ENCODE measurements at places on chromosomes 7 and 10.
A peak's percentile ranks its signal among the peaks of the same experiment; 100 is the strongest.

GRCh38 chr10:79093658-79094411 lies 25.1 kb downstream of the ZMIZ1 start:
- DNase-seq, result no peak

GRCh38 chr7:36110584-36110983 lies 42.5 kb upstream of the EEPD1 start:
- DNase-seq, result no peak

- DNase-seq, result no peak
Measured at GRCh38 chr7:75715864-75716263, 22.9 kb downstream of the HIP1 start.

DNA sequence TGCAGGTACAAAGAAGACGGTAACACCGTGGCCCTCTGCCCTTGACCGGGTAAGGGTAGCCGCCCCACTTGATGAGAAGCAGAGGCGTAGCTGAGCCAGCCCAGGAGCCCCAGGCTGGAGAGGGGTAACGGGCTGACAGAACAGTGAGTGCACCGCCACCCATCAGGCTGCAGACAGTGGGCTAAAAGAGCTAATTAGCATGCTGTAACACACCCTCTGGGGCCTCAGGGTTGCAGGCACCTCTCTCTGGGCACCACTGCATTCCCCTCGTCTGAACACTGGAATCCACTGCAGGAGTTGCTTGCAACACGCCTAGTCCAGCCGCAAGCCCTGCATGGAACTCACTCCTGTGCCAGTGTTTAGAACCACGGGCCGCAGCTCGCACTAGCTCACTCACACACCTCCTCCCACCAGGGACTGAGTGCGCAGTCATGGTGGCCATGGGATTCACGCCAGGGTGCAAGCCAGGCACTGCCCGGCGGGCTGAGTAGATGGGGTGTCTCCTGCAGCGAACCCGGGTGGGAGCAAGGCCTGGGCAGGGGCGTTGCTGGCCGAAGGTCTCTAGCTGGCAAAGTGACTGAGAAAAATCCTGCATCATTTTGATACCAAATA lies 36.1 kb downstream of the AGMO start:
- DNase-seq, result no peak

GRCh38 chr7:133602291-133602690 lies 349.4 kb downstream of the EXOC4 start:
- peak; percentile 30 for DNase-seq

DNA sequence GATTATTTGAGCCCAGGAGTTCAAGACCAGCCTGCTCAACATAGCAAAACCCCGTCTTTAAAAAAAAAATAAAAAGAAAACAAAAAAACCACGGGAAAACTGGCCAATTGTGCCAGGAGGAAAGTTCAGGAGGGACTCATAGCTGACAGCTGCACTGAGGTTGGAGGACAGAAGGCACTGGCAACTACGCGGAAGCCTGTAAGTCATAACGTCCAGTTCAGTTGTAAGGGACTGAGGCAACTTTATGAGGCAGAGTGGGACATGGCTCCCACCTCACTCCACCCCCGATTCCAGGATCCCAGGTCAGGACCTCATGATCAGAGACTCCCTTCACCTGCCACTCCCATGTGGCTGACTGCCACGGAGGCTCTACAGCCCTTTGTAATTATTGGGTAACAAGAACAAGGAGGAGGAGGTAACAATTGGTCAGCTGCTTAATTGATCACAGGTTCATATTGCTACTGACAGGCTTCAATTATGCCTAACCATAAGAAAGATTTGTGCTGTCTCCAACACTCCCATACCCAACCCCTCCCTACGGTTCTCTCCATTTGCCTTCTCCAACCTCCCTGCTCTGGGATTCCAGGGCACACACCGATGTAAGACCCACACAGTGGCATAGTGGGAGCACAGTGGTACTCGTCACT lies 1.9 kb upstream of the CCL24 start:
- DNase-seq, result no peak

- DNase-seq, result no peak
Measured at GRCh38 chr10:31197886-31198285, 121.1 kb upstream of the ZEB1 start.

- no peak for DNase-seq
Measured at GRCh38 chr7:74164985-74165456, 9.1 kb upstream of the EIF4H start.

- DNase-seq, result no peak
Measured at GRCh38 chr10:52644373-52645186, 128.0 kb downstream of the MBL2 start.

DNA sequence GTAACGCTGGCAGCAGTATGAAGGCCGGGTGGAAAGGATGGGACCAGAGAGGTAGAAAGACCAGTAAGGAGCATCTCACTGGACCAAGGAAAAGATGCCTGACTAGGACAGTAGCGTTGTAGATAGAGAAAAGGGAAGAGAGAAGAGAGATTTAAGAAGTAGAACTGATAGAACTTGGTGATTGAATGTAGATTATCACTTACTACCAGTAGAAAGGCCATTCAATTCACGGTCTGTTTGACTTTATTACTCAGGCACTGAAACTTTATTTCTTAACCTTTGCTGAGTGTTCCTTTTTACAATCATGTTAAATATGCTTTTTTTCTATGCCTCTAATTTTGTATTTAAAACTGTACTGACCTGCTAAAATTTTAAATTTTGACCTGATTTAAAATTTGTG lies 12.2 kb downstream of the MCU start:
- no peak for DNase-seq

DNA sequence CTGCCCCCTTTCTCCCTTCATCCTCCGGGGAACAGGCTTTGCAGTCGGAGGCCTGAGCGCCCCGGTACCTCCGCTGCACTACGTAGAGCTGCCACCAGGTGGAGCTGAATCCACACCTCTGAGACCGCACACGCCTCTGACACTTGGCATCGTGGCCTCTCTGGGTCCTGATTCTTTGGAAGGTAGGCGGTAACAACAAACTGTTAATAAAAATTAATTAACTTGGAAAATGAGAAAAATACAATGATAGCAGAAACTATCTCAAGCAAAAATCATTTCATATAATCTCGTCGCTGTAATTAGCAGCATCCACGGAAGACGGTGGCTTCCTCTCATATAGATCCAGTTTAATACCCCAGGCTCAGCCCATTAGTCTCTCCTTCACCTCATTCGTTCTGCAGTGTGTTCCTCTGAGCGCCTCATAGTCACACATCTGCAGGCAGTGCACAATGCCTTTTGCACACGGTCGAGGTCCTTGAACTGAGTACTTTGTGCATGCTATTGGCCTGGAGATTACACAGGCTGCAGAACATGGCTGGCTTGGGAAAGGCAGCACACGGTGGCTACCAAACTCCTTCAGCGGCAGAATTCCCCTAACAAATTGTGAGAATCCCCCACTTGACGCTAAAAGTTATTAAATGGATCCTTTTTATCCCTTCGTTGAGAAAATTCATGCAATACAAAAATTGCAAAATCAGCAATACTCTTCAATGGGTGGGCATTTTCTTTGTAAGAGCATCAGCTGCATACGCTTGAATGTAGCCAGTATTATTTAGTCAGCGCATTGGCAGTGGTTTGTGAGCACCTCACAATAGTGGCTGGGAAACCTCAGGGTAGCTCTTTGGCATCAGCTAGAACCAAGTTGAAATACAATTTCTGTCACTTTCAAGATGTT lies 18.7 kb downstream of the OR9A2 start:
- no peak for DNase-seq

GRCh38 chr10:74343804-74344203 lies 192.8 kb downstream of the ADK start:
- no peak for DNase-seq

DNA sequence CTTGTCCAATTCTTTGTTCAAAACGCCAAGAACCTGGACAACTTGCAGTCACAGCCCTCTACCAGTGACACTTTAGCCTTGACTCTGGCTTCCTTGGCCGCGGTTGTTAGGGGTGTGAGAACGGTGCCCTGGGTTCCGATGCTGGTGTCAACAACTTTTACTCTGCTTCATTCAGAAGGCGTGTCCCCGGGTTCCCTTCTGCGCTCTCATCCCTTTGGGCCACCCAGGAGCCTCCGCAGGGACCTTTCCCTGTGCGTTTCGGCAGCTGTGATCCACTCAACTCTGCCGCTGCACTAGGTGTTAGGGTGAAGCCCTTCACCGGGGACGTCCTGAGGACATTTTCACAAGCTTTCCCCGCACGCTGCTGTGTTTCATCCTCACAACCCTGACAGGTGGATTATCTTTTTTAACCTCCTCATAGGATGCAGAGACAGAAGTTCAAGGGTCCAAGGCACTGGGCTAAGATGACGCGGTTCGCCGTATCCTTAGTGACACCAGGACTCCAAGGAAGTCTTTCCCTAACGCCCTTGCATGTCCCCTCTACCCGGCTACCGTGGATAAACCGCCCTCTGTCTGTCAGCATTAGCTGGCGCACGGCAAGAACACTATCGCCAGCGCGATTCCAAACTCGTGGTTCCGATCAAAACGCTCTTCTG lies 133.5 kb upstream of the SHH start:
- no peak for DNase-seq

DNA sequence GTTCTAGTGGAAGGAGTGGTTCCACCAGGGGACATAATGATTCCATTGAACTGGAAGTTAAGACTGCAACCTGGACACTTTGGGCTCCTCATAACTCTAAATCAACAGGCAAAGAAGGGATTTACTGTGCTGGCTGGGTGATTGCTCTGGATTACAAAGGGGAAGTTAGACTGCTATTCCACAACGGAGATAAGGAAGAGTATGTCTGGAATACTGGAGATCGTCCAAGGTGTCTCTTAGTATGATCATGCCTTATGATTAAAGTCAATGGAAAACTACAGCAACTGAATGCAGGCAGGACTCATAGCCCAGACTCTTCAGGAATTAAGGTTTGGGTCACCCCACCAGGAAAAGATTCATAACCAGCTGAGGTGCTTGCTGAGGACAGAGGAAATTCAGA lies 310.6 kb upstream of the MGMT start:
- no peak for DNase-seq

DNA sequence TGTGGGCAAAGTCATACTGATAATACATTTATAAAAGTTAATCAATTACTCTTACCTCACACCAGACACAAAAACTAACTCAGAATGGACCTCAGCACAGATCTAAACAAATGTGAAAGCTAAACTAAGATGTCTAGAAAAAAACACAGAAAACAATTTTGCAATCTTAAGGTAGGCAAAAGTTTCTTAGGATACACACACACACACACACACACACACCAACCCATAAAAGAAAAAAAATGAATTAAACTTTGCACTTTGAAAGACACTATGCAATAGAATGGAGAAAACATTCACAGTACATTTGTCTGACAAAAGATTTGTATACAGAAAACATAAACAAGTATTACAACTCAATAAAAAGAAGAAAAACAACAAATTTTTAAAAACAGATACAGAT lies 70.8 kb upstream of the ZNRF2 start:
- no peak for DNase-seq

DNA sequence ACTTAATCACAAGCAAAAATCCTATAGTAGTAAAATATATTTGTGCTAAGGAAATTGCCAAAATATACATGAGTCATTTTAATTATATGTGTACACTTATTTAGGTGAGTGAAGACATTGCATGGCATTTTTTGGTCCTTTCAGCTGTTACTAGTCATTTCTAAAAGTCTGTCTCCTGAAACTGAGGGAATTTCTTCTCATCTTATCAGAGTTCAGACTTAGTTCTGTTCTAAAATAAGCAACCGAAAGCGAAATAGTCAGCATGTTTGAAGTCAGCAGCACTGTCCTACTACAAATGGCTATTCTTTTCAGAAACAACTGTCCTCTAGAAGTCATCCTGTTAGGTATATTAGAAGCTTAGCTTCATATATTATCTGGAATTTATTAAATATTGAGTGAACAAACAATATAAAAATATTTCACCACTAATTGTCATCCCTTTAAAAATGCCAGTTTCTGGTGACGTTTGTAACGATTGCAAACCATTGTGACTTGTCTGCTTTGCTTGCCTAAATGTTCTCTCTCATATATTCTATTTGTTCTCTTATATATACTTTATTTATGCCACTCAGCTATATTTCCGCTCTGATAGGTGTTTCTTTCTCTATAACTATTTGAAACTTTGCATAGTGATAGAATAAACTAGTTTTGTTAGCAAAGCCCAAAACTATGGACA lies 227.4 kb upstream of the KAT6B start:
- no peak for DNase-seq

GRCh38 chr7:40800771-40801170 lies 666.0 kb downstream of the SUGCT start:
- DNase-seq, result no peak

- no peak for DNase-seq
Measured at GRCh38 chr7:133958822-133959221, 168.3 kb upstream of the LRGUK start.

GRCh38 chr7:34837801-34838201 lies 179.8 kb downstream of the NPSR1 start:
- DNase-seq, result no peak

DNA sequence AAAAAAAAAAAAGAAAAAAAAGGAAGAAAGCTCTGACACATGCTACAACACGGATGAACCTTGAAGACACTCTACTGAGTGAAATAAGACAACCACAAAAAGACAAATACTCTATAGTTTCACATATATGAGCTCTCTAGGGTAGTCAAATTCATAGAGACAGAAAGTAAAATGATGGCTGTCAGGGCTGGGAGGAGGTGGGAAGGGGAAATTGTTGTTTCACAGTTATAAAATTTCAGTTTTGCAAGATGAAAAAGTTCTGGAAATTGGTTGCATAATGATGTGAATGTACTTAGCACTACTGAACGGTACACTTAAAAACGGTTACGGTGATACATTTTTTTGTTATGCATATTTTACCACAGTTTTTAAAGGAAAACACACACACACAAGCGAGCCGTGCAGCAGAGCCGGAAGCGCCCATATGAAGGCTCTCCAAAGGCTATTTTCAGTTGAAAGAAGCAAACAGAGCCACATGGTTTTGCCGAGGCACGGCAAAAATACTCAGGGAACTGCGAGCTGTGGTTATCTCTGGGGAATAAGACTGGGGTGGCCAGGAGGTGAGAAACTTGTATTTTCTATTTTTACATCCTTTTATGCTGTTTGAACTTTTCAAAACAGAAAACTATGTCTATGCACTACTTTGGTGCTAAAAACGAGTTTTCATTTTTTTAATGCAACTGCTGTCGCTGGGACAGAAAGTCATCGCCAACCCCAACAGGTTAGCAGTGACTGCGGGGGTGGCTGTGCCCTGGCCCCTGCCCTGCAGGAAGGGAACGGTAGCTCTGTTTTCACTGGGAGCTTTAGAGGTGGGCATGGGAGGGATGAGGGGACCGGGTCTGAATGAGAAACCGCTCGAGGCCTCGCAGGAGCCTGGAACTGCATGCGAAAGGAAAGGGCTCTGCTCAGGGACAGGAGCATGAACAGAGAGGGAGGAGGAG lies 132.9 kb downstream of the OAT start:
- DNase-seq, result no peak

GRCh38 chr7:27141923-27142579 lies 1.4 kb downstream of the HOXA5 start:
- DNase-seq, result no peak

DNA sequence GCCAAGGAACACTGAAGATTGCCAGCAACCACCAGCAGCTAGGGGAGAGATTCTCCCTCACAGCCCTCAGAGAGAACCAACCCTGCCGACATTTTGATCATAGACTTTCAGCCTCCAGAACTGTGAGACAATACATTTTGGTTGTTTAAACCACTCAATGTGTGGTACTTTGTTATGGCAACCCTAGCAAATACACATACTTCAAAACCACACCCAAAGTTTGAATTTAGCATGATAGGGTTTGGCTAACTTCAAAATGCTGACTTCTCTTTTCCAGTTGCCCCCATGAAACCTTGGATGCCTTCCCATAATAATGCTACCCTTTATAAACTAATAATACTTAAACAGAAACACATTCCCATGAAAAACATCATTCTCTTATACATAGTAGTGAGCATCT lies 149.8 kb downstream of the DGKI start:
- no peak for DNase-seq

- DNase-seq, result no peak
Measured at GRCh38 chr7:19209166-19209696, 64.0 kb upstream of the FERD3L start.

Measured in AG09319 (cell line).